Brain microvascular endothelial cell (primary cell): ENCODE measurements at places on chromosomes 11 and 22.

GRCh38 chr22:30984317-30984716, 15.3 kb downstream of the TUG1 start:
- no peak for DNase-seq

DNA sequence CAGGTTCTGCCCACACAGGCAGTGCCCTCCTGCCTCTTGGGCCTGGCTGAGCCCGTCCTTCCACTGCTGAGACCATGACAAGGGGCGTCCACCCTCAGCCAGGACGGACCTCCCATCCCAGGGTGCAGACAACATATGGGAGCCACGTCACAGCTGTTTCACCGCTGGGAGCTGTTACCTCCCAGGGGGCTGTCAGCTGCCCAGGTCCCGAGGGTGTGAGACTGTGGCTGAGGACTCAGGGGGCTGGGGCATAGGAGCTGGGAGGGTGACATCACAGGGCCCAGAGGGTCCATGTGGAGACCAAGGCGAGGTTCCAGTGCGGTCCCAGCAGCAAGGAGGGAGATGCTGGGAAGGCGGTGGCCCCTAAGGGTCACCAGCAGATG, 17.9 kb upstream of the CTSD start:
- no peak for DNase-seq

DNA sequence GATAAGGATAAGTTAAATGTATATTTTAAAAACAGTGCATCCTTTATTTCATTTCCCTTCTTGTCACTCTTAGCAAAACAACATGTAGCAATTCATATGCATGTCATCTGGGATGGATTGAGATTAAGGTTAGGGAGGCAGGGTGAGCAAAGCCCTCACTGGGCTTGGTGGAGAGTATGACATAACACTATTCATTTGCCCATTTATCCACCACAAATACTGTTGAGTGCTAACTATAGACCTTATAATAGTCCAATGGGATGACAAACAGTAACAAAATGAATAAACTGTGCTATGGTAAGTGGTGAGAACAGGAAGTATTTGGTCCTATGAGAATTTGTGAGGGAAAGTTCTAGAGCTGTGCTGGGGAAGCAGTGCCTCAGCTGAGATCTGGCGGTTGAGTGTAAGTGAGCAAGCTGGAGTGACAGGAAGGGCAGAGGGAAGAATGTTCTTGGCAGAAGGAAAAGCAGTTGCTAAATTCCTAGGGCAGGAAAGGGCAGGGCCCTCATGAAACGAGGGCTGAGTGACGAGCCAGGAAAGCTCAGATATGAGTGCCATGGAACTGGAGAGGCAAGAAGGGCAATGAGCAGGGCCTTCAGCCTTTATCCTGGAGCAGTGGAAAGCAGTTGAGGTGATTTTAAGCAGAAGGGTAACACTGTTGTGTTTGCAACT, 6.7 kb downstream of the HSD17B12 start:
- DNase-seq = peak; percentile 47

- DNase-seq = no peak
Observed at GRCh38 chr11:76336597-76336996, 44.3 kb downstream of the THAP12 start.

GRCh38 chr11:394858-395655, 1.0 kb downstream of the PKP3 start:
- no peak for DNase-seq

GRCh38 chr11:99068832-99069231, 48.1 kb downstream of the CNTN5 start:
- no peak for DNase-seq

DNA sequence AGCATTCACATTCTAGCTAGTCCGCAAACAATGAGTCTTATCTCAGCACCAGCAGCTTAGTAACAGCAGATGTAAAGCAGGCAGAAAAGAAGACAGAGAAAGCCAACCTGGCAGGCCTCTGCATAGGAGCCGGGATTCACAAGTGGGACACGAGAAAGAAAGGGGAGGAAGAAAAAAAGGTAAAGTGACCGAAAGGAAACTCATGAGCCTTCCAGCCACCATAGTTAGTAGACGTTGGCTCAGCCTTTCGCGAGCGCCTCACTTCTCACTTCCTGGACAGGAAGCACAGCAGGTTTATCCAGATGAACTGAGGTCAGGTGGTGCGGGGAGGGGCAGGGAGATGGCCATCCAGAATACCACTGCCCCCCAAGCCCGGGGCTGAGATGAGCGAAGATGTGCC, 19.7 kb upstream of the KAT5 start:
- DNase-seq = no peak
